ENCODE measurements at places on chromosomes 3 and 15.
A peak's percentile ranks its signal among the peaks of the same experiment; 100 is the strongest.

GRCh38 chr3:62607287-62608029, 234.1 kb upstream of the FEZF2 start:
- peak; percentile 92 for DNase-seq

DNA sequence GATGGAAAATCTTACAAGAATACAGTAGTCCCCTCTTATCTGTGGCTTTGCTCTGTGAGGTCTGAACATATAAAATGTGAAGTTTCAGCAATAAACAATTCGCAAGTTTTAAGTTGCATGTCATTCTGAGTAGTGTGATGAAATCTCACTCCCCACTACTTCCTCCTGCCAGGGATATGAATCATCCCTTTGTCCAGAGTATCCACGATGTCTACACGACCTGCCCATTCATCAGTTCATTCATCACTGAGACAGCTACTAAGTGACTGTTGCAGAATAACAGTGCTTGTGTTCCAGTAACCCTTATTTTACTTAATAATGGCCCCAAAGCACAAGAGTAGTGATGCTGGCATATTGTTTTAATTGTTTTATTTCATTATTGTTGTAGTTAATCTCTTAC, 489.2 kb upstream of the UBE2E2 start:
- DNase-seq, result peak; percentile 94

- DNase-seq, result no peak
These were observed 1032.4 kb downstream of the MCTP2 start for GRCh38 chr15:95263751-95264150.

- DNase-seq, result peak; percentile 33
These were observed 18.6 kb downstream of the SUCLG2 start for GRCh38 chr3:67635806-67636205.

DNA sequence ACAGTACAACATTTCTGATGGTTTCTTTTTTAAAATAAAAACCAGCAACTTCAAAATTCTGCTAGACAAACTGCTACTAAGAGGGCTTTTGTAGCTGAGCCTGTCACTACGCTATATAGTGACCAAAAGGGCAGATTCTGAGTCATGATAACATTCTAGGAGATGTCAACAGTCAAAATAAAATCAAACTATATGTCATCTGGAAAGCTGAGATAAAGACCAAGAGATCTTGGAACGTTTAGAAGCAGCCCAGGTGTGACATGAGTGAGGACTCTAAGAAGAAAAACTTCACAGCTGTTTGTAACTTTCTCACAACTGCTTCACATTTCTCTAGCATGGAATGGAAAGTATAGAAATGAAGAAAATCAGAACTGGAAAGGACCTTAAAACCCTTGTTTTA, 84.6 kb downstream of the FILIP1L start:
- DNase-seq, result no peak

GRCh38 chr3:118108769-118109168, 925.9 kb downstream of the IGSF11 start:
- DNase-seq, result no peak

- no peak for DNase-seq
These were observed 50.0 kb upstream of the RASGRP1 start for GRCh38 chr15:38614621-38615020.

DNA sequence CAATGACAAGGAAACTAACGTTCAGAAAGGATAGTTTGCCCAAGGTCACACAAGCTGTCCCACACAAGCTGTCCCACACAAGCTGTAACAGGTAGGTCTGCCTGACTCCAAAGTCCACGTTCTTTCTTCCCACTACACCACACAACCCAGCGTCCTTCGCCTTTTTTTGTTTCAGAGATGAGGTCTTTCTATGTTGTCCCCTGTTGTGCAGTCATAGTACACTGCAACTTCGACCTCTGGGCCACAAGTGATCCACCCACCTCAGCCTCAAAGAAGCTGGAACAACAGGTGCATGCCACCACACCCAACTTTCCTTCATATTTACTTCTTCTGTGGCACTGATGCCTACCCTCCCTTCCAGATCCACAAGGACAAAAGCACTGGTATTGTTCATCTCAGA, 21.4 kb downstream of the MB21D2 start:
- no peak for DNase-seq
